Testis (tissue), 5 donors: ENCODE measurements at places on chromosomes 3 and 15.
A peak's percentile ranks its signal among the peaks of the same experiment; 100 is the strongest.

- no peaks in the 10 kb centered on the region for H3K4me1 ChIP-seq
- no peak for DNase-seq
- H3K36me3 ChIP-seq, result no peaks in the 10 kb centered on the region
- H3K27me3 ChIP-seq, result no peaks in the 10 kb centered on the region
- H3K27ac ChIP-seq, result no peak overlapping the region
Observed at GRCh38 chr3:187788984-187789857, 44.0 kb upstream of the BCL6 start.

- DNase-seq, result no peak
- H3K27me3 ChIP-seq, result no peaks in the 10 kb centered on the region
- no peak overlapping the region for H3K4me3 ChIP-seq
- H3K4me1 ChIP-seq, result no peaks in the 10 kb centered on the region
Observed at GRCh38 chr15:94736236-94736635, 504.9 kb downstream of the MCTP2 start.

- H3K27me3 ChIP-seq, result no peaks in the 10 kb centered on the region
- no peak overlapping the region for H3K27ac ChIP-seq
- no peaks in the 10 kb centered on the region for H3K4me1 ChIP-seq
Observed at GRCh38 chr3:78647726-78648125, 1120.1 kb downstream of the ROBO1 start.

GRCh38 chr3:15845475-15845874 lies 47.7 kb upstream of the ANKRD28 start:
- no peak overlapping the region for H3K4me3 ChIP-seq
- no peaks in the 10 kb centered on the region for H3K4me1 ChIP-seq
- no peak overlapping the region for H3K27ac ChIP-seq
- DNase-seq, result no peak
- H3K36me3 ChIP-seq, result no peaks in the 10 kb centered on the region

GRCh38 chr3:40191850-40192448 lies 117.6 kb upstream of the EIF1B start:
- H3K27me3 ChIP-seq, result no peaks in the 10 kb centered on the region
- no peak overlapping the region for H3K27ac ChIP-seq
- H3K4me3 ChIP-seq, result no peak overlapping the region
- no peaks in the 10 kb centered on the region for H3K4me1 ChIP-seq
- DNase-seq, result peak; percentile 79

DNA sequence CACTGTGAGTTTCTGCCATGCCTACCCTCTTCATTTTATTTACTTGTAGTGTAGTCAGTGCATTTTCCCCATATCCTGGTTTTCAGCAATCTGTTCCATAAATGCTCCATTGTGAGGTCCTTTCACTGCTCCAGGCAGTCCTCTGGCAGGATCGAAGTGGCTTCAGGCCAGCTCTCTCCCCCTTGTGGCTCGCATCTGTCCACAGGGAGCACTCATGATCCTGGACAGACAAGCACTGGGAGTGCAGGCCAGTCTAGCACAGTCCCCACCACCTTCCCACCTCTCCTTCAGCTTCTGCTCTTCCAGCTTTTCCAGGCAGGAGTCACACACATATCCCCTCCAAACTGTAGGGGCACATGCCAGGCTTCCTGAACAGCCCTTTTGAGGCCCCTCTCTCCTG lies 173.6 kb downstream of the PPM1L start:
- no peaks in the 10 kb centered on the region for H3K4me1 ChIP-seq
- peak; percentile 23 for DNase-seq
- H3K27ac ChIP-seq, result no peak overlapping the region
- no peak overlapping the region for H3K4me3 ChIP-seq

GRCh38 chr3:179072100-179072438 lies 460 bp upstream of the ZMAT3 start:
- no peaks in the 10 kb centered on the region for H3K36me3 ChIP-seq
- H3K4me1 ChIP-seq, result peaks cover 3% of the 10 kb centered on the region
- H3K4me3 ChIP-seq, result peak overlapping the region; percentile 92
- peak overlapping the region; percentile 91 for H3K27ac ChIP-seq

DNA sequence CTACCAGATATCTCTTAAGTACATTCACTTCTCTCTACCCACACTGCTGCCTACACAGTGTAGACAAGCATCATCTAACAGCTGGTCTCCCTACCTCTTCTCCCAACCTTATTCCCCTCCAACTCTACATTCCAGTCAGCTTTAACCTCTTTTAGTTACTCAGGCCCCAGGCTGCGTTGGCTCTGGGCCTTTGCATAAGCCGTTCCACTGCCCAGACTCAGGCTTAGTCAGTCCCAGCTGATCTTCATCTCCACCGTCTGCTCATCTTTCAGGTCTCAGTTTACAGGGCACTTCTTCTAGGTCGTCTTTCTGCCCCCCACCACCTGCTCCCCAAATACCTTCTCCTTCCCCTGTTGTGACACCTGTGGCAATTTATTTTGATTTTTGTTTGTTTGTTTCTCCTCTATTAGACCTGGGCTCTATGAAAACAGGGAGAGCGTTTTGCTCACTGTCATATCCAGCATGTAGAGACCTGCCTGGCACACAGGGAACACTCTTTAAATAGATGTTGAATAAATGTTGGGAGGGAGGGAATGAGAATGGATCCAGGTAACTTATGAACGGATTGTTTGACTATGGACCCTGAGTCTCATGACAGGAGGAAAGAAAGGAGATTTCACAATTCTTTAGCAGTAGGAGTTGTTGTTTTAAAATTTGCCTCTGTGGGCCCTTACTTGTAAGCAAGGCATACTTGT lies 11.1 kb downstream of the SLC27A2 start:
- H3K27ac ChIP-seq, result no peak overlapping the region
- DNase-seq, result no peak
- no peaks in the 10 kb centered on the region for H3K27me3 ChIP-seq
- no peaks in the 10 kb centered on the region for H3K36me3 ChIP-seq
- no peaks in the 10 kb centered on the region for H3K4me1 ChIP-seq

GRCh38 chr15:78302579-78303312 lies 3.3 kb upstream of the SKIC8 start:
- no peaks in the 10 kb centered on the region for H3K36me3 ChIP-seq
- H3K27ac ChIP-seq, result no peak overlapping the region
- no peaks in the 10 kb centered on the region for H3K27me3 ChIP-seq

- H3K4me3 ChIP-seq, result no peak overlapping the region
- no peaks in the 10 kb centered on the region for H3K27me3 ChIP-seq
- no peak for DNase-seq
- H3K36me3 ChIP-seq, result no peaks in the 10 kb centered on the region
- H3K4me1 ChIP-seq, result no peaks in the 10 kb centered on the region
Observed at GRCh38 chr3:142117056-142117851, 32.1 kb downstream of the TFDP2 start.

DNA sequence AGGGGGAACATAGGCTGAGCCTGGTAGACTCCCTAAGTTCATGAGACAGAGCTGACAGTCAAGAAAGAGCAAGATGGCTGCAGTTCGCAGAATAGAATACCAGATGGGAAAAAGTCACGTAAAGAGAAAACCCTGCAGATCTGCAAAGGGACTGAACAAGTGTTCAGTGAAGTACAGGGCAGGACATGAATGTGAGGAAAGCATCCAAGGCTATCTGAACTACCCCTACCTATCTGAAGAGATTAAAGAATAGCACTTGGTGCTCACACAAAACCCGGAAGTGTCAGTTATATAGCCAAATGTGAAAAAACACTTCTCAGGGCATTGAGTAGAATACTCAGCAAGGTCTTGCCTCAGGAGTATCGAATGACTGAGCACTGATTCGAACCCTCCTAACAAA lies 44.0 kb downstream of the GOLGB1 start:
- H3K27ac ChIP-seq, result no peak overlapping the region
- H3K27me3 ChIP-seq, result no peaks in the 10 kb centered on the region
- H3K36me3 ChIP-seq, result no peaks in the 10 kb centered on the region
- H3K4me3 ChIP-seq, result no peak overlapping the region
- DNase-seq, result no peak

GRCh38 chr15:39406485-39406884 lies 174.4 kb upstream of the THBS1 start:
- no peak overlapping the region for H3K27ac ChIP-seq
- DNase-seq, result no peak
- no peaks in the 10 kb centered on the region for H3K27me3 ChIP-seq
- H3K4me3 ChIP-seq, result no peak overlapping the region
- H3K36me3 ChIP-seq, result no peaks in the 10 kb centered on the region

- no peak for DNase-seq
- H3K36me3 ChIP-seq, result no peaks in the 10 kb centered on the region
- no peaks in the 10 kb centered on the region for H3K27me3 ChIP-seq
- H3K4me1 ChIP-seq, result peaks cover 4% of the 10 kb centered on the region
Observed at GRCh38 chr3:9349321-9350117, 13.3 kb upstream of the THUMPD3 start.

GRCh38 chr3:98680723-98681122 lies 82.4 kb upstream of the ST3GAL6 start:
- H3K27ac ChIP-seq, result no peak overlapping the region
- no peaks in the 10 kb centered on the region for H3K36me3 ChIP-seq

DNA sequence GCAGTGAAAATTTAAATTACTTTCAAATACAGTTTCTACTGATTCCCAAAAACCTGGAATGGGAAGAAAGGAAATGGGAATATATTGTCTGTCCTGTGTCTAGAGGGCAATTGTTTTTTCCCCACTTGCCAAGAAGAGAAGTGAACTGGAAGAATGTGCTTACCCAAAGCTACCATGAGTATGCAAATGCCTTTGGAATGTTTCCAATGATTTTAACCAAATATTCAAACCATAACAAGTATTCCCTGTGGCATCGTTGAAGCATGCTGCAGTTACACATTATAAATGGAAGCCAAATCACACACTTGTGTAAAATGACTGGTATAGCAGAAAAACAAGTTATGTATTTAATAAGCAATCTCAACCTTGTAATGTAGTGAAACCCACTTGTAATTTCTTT lies 368.2 kb downstream of the GBE1 start:
- H3K4me1 ChIP-seq, result no peaks in the 10 kb centered on the region
- no peak overlapping the region for H3K27ac ChIP-seq

GRCh38 chr3:144162042-144162441 lies 190.4 kb downstream of the DIPK2A start:
- no peaks in the 10 kb centered on the region for H3K4me1 ChIP-seq
- H3K4me3 ChIP-seq, result no peak overlapping the region
- DNase-seq, result no peak
- no peaks in the 10 kb centered on the region for H3K27me3 ChIP-seq
- no peak overlapping the region for H3K27ac ChIP-seq
- H3K36me3 ChIP-seq, result no peaks in the 10 kb centered on the region

- H3K4me3 ChIP-seq, result no peak overlapping the region
- no peak for DNase-seq
- no peaks in the 10 kb centered on the region for H3K36me3 ChIP-seq
- H3K27ac ChIP-seq, result no peak overlapping the region
- no peaks in the 10 kb centered on the region for H3K27me3 ChIP-seq
Observed at GRCh38 chr3:169232863-169233262, 430.6 kb downstream of the MECOM start.

DNA sequence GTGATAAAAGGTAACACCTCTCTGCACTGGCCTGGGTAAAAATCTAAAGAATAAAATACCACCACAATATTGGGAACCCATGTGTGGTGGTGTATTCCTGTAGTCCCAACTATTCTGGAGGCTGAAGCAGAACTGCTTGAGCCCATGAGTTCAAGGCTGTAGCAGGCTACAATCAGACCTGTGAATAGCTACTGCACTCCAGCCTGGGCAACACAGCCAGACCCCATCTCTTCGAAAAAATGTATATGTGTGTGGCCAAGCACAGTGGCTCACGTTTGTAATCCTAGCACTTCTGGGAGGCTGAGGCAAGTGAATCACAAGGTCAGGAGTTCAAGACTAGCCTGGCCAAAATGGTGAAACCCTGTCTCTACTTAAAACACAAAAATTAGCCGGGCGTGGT lies 1.8 kb upstream of the RPL14 start:
- H3K27me3 ChIP-seq, result no peaks in the 10 kb centered on the region
- no peak overlapping the region for H3K27ac ChIP-seq
- no peaks in the 10 kb centered on the region for H3K36me3 ChIP-seq
- H3K4me1 ChIP-seq, result peaks cover 25% of the 10 kb centered on the region

DNA sequence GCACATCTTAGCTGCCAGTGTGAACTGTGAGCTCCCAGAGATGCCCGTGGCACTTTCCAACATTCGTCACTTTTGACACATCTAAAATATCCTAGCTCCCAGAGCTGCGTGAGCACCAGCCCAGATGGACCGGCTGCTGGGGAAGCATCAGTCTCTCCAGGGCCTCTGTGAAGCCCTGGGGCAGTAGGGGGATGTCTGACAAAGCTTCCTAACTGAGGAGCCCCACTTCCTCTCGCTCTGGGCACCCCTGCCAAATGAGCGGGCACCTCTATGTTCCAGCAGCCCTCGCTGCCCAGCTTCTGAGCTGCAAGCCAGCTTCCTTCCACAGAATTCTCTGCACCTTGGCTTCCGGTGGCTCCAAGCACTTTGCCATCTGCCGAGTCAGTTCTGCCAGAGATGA lies 91.1 kb downstream of the LIPC start:
- DNase-seq, result no peak
- no peak overlapping the region for H3K27ac ChIP-seq
- peaks cover 25% of the 10 kb centered on the region for H3K4me1 ChIP-seq
- no peak overlapping the region for H3K4me3 ChIP-seq

DNA sequence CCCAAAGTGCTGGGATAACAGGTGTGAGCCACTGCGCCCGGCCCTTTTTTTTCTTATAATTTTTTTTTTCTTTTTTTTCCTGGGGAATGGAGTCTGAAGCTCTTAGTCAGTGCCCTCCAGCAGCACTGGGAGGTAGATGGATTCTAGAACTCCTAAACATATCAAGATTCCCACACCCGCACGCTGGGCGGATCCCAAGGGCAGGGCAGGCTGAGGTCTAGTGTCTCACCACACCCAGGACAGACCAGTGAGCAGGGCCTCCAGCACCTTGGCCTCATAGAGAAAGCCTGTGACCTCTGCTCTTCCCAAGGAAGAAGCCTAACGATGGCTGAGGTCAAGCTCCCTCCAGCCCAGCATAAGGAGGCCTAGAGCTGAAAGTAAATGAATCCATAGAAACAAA lies 153.7 kb upstream of the MEF2A start:
- H3K36me3 ChIP-seq, result no peaks in the 10 kb centered on the region
- DNase-seq, result peak; percentile 9
- H3K27ac ChIP-seq, result no peak overlapping the region
- peaks cover 22% of the 10 kb centered on the region for H3K4me1 ChIP-seq
- H3K27me3 ChIP-seq, result no peaks in the 10 kb centered on the region
- H3K4me3 ChIP-seq, result no peak overlapping the region

- H3K27ac ChIP-seq, result no peak within 1 kb of the TSS
- no peaks in the 10 kb centered on the region for H3K27me3 ChIP-seq
- no peaks in the 10 kb centered on the region for H3K36me3 ChIP-seq
- peaks cover 4% of the 10 kb centered on the region for H3K4me1 ChIP-seq
Observed at GRCh38 chr3:46464326-46465195, at the start of gene LTF. Gene LTF (minus strand): TSS chr3:46464905. CDS start chr3:46464867, 38 bp downstream.

- DNase-seq, result no peak
- no peaks in the 10 kb centered on the region for H3K36me3 ChIP-seq
- H3K27ac ChIP-seq, result no peak overlapping the region
- no peaks in the 10 kb centered on the region for H3K27me3 ChIP-seq
Observed at GRCh38 chr15:56496635-56497034, 31.7 kb upstream of the MNS1 start.

- H3K4me3 ChIP-seq, result no peak overlapping the region
- no peaks in the 10 kb centered on the region for H3K4me1 ChIP-seq
- no peak overlapping the region for H3K27ac ChIP-seq
- H3K27me3 ChIP-seq, result no peaks in the 10 kb centered on the region
- no peak for DNase-seq
Observed at GRCh38 chr3:97958796-97959195, 13.4 kb downstream of the RIOX2 start.

GRCh38 chr3:4416961-4417360 lies 50.1 kb downstream of the SUMF1 start:
- H3K27me3 ChIP-seq, result no peaks in the 10 kb centered on the region
- H3K4me1 ChIP-seq, result no peaks in the 10 kb centered on the region
- no peak overlapping the region for H3K4me3 ChIP-seq
